ENCODE measurements at places on chromosomes 6 and 20. TPM values are rescaled to one million over a fixed set of nuclear protein-coding genes. Genes with fewer than 3 reads are reported as not detected.

ISM1 gene
- polyA plus RNA-seq: not detected

DNA sequence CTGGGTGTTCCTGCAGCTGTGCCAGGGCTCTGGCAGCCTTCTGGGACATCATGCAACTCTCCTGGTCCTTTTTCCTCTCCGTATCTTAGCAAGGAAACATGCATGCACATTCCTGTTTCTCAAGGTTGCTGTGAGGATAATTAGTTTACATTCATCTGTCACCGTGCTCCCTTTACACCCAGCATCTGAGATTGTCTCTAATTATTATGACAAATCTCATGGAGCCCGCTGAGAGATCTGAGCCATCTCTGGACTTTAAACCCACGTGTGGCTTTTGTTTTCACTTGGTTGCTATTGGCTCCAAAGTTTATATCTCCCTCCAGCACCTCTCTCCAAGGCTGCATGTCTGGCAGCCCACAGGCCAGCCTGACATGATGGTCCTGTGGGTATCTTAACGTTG, 167.6 kb downstream of the UNC5CL start:
- no peaks in the 10 kb centered on the region for H3K36me3 ChIP-seq
- no peaks in the 10 kb centered on the region for H3K27me3 ChIP-seq
- H3K4me3 ChIP-seq: no peak overlapping the region

- H3K36me3 ChIP-seq: no peaks in the 10 kb centered on the region
- no peaks in the 10 kb centered on the region for H3K4me1 ChIP-seq
- H3K27ac ChIP-seq: no peak overlapping the region
- DNase-seq: no peak
- no peaks in the 10 kb centered on the region for H3K27me3 ChIP-seq
Measured at GRCh38 chr6:70151616-70152015, 151.3 kb downstream of the COL9A1 start.

DNA sequence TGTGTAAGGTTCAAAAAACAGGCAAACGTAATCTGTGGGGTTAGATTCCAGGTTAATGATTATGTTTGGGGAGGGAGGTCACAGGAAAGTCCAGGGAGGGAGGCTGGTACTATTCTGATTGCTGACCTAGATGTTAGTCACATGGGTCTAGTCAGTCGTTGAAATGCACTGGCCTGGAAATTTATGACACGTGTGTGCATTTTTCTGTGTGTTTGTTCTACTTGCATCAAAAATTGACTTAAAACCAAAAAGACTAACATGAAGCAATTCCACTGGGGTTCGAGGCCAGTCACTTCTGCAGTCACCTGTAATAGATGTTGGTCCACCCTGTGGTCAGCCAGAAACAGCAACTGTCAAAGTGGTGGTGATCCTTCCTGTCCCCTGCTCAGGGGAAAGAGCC, 104.2 kb upstream of the MLN start:
- no peak overlapping the region for H3K4me3 ChIP-seq
- DNase-seq: no peak
- H3K36me3 ChIP-seq: no peaks in the 10 kb centered on the region
- no peak overlapping the region for H3K27ac ChIP-seq
- no peaks in the 10 kb centered on the region for H3K27me3 ChIP-seq
- H3K4me1 ChIP-seq: no peaks in the 10 kb centered on the region

MYLK2 gene
- polyA plus RNA-seq: not detected

GRCh38 chr20:62236766-62237513, 1.4 kb upstream of the OSBPL2 start:
- no peak overlapping the region for H3K27ac ChIP-seq
- peaks cover 38% of the 10 kb centered on the region for H3K4me1 ChIP-seq
- H3K4me3 ChIP-seq: no peak overlapping the region
- no peak for DNase-seq

USP49 gene
- polyA plus RNA-seq: 2.5 TPM

- H3K4me1 ChIP-seq: peaks cover 48% of the 10 kb centered on the region
- peak; percentile 85 for DNase-seq
- no peak overlapping the region for H3K27ac ChIP-seq
- no peak overlapping the region for H3K4me3 ChIP-seq
- no peaks in the 10 kb centered on the region for H3K36me3 ChIP-seq
- H3K27me3 ChIP-seq: no peaks in the 10 kb centered on the region
Measured at GRCh38 chr6:161370880-161371279, 97.0 kb upstream of the AGPAT4 start.
